ENCODE measurements at places on chromosomes 7 and 10. TPM values are rescaled to one million over a fixed set of nuclear protein-coding genes. Genes with fewer than 3 reads are reported as not detected.
A peak's percentile ranks its signal among the peaks of the same experiment; 100 is the strongest.

DNA sequence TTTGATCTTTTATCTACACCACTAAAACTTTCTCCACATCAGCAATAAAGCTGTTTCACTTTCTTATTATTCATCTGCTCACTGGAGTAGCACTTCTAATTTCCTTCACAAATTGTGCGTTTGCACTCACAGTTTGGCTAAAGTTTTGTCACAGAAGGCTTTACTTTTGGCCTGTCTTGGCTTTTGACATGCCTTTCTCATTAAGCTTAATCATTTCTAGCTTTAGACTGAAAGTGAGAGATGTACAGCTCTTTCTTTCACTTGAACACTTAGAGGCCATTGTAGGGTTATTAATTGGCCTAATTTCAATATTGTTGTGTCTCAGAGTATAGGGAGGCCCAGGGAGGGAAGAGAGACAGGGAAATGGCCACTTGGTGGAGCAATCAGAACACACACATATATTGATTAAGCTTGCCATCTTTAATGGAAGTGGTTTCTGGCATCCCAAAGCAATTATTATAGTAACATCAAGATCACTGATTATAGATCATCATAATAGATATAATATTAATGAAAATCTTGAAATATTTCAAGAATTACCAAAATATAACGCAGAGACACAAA is 512.5 kb downstream of the ETV1 start:
- no peaks in the 10 kb centered on the region for H3K36me3 ChIP-seq
- no peaks in the 10 kb centered on the region for H3K27me3 ChIP-seq
- H3K4me1 ChIP-seq, result no peaks in the 10 kb centered on the region
- no peak overlapping the region for H3K27ac ChIP-seq

GRCh38 chr7:127930341-127931328 is 100.6 kb downstream of the LRRC4 start:
- peaks cover 8% of the 10 kb centered on the region for H3K4me1 ChIP-seq
- no peaks in the 10 kb centered on the region for H3K27me3 ChIP-seq
- no peak overlapping the region for H3K27ac ChIP-seq
- H3K4me3 ChIP-seq, result no peak overlapping the region
- peaks cover 47% of the 10 kb centered on the region for H3K36me3 ChIP-seq

GRCh38 chr10:70950801-70951200 is 62.4 kb upstream of the PCBD1 start:
- H3K27me3 ChIP-seq, result no peaks in the 10 kb centered on the region
- no peak for DNase-seq
- no peak overlapping the region for H3K4me3 ChIP-seq
- H3K4me1 ChIP-seq, result no peaks in the 10 kb centered on the region
- no peaks in the 10 kb centered on the region for H3K36me3 ChIP-seq

Gene PPRC1
- 68.6 TPM for total RNA-seq

Gene ZNF282
- 29.3 TPM for total RNA-seq

Gene MYO3A
- total RNA-seq, result not detected

- DNase-seq, result no peak
- H3K36me3 ChIP-seq, result no peaks in the 10 kb centered on the region
- H3K4me3 ChIP-seq, result no peak overlapping the region
- no peaks in the 10 kb centered on the region for H3K27me3 ChIP-seq
- H3K4me1 ChIP-seq, result peaks cover 43% of the 10 kb centered on the region
Measured at GRCh38 chr7:55502124-55502857, 70.0 kb downstream of the VOPP1 start.

DNA sequence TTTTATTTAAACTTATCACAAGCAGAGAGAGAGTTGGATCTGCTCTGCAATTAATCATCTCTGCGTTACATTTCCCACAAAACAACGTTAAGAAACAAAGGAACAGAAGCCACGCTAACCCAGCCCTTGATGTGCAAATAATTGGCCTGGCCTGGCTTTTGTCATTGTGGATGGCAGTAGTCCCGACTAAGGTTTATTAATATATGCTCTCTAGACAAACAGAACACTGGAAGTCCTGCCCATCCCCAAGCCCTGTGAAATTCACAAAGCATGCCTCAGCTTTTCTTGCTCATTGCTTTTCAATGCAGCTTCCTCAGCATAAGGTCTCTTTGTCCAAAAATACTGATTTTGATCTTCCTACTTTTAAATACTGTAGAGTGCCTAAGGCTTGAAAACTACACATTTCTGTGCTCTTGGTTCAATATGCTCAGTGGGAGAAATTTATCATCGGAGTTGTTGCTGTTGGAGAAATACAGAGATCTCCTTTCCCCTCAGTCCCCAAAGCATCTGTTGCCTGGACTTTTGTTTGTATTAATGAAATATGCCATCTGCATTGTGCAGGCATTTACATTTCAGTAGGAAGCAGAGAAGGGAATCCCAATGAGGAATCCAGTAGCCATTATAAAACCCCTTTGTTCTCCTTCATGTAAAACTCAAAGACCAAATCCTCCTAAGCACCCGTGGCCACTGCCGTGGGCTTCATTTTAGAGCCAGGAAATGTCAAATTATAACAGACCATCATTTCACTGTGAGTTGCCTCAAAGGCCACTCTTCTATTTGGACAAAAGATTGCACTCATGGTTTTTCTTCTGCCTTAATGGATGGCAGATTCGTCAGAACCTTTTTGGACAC is 61.1 kb downstream of the SORCS1 start:
- H3K36me3 ChIP-seq, result no peaks in the 10 kb centered on the region
- H3K27me3 ChIP-seq, result no peaks in the 10 kb centered on the region
- H3K4me3 ChIP-seq, result no peak overlapping the region
- H3K4me1 ChIP-seq, result no peaks in the 10 kb centered on the region
- H3K27ac ChIP-seq, result no peak overlapping the region

- no peak for DNase-seq
- H3K36me3 ChIP-seq, result no peaks in the 10 kb centered on the region
- no peaks in the 10 kb centered on the region for H3K27me3 ChIP-seq
- H3K4me3 ChIP-seq, result no peak overlapping the region
- H3K27ac ChIP-seq, result no peak overlapping the region
- no peaks in the 10 kb centered on the region for H3K4me1 ChIP-seq
Measured at GRCh38 chr7:20578257-20578771, 37.2 kb upstream of the ABCB5 start.

- no peaks in the 10 kb centered on the region for H3K36me3 ChIP-seq
- no peaks in the 10 kb centered on the region for H3K4me1 ChIP-seq
- peaks cover 19% of the 10 kb centered on the region for H3K27me3 ChIP-seq
- H3K27ac ChIP-seq, result no peak overlapping the region
- no peak overlapping the region for H3K4me3 ChIP-seq
Measured at GRCh38 chr7:28937619-28938018, 20.5 kb downstream of the TRIL start.

GRCh38 chr7:144812379-144813283 is 23.2 kb downstream of the TPK1 start:
- H3K4me1 ChIP-seq, result peaks cover 59% of the 10 kb centered on the region
- peaks cover 16% of the 10 kb centered on the region for H3K36me3 ChIP-seq
- H3K27ac ChIP-seq, result peak overlapping the region; percentile 92
- DNase-seq, result peak; percentile 62
- peak overlapping the region; percentile 64 for H3K4me3 ChIP-seq

DNA sequence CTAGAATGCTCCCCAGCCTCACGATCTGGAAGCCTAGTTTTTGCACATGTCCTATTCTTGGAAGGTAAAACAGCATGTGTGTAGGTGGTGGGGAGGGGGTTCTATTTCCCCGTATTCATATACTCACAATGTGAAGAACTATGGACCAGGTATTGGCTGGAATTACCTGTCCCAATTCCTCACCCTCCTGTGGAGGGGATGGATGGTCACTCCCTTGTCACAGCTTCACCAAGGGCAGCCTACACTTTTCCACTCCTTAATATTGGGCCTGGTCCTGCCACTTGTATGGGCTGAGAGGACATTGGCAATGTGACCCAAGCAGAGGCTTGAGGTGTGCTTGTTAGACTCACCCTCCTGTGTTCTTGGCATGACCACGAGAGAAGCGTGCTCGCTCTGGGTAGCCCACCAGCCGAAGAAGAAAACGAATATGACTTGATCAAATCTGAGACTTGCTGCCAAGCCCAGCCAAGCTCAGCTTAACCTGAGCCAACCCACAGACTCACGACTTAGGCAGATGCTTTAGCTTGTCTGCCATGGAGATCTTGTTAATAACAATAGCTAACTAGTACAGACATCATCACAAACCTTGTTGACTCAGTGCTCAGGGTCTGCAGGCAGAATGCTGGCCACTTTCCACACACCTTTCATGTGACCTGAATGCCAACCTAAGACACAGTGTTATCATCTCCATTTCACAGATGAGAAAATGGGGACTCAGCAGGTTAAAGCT is 17.2 kb downstream of the ZNF488 start:
- H3K27ac ChIP-seq, result no peak overlapping the region
- DNase-seq, result no peak
- no peak overlapping the region for H3K4me3 ChIP-seq
- no peaks in the 10 kb centered on the region for H3K27me3 ChIP-seq

DNA sequence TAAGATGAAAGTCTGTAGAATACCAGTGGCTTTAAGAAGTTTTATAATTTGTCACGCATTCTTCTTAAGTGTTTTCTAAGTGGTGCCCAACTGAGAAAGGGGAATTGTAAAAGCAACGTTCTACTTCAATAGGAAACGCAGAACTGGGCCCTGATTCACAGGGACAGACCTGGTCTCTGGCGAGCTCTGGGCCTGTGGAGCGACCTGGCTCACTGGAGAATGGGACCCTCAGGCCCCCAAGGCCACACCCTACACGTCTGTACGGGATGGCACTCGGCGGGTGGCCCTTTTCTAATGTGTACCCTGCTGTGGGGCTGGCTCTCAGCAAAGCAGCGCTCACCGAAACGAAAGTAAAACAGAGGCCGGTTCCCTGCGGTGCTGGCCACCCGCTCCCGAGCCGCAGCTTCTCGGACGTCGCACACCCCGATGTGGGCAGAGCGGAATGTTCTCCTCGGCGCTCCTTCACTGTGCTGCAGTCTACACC is 205.0 kb downstream of the DIP2C start:
- peak overlapping the region; percentile 73 for H3K27ac ChIP-seq
- peaks cover 6% of the 10 kb centered on the region for H3K4me1 ChIP-seq
- peak overlapping the region; percentile 69 for H3K4me3 ChIP-seq
- DNase-seq, result peak; percentile 27
- H3K27me3 ChIP-seq, result no peaks in the 10 kb centered on the region

Gene SNX10
- total RNA-seq, result 51.1 TPM

DNA sequence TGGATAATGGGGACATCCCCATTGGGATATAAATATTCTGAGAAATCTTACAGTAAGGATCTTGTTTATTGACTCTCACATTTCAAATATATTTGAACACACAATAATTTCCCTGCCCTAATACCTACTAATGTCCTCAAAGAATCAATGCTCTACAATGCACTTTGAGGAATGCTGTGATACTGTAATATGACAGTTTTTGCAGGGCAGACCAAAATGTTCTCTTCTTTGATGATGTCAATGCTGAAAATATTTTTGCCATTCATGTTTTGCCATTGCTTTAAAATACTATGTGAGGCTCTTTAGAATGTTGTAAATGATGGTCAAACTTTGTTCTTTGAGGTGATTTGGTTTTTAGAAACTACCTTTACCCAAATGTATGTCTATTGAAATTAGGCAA is 594.1 kb downstream of the INHBA start:
- H3K27me3 ChIP-seq, result no peaks in the 10 kb centered on the region
- H3K36me3 ChIP-seq, result no peaks in the 10 kb centered on the region
- no peak overlapping the region for H3K4me3 ChIP-seq

DNA sequence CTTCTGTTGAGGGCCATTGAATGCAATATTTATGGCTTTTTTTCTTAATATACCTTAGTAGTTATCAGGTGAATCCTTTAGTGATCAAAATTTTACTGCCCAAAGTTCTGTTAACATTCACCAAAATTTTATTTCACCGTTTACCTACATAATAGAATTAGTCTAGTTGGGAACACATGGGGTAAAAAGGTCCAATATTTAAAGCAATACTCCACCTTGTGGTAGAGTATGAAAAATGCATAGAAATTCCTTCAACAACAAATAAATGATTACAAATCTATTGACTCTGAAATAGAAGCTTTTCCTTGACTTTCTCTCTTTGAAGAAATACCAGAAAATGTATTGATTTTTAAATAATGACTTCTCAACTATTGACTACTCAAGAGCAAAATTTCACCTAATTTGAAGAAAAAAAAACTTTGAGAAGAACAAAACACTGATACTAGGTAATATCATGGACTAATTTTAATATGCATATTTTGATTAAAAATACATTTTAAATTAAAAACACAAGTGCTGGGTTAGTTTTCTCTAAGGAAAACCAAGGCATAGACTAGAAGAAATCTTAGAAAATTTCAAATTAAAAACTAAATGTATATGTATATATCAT is 43.3 kb downstream of the POLR1F start:
- H3K27me3 ChIP-seq, result peaks cover 2% of the 10 kb centered on the region
- H3K27ac ChIP-seq, result no peak overlapping the region
- peaks cover 12% of the 10 kb centered on the region for H3K4me1 ChIP-seq
- no peak overlapping the region for H3K4me3 ChIP-seq
- no peak for DNase-seq
- no peaks in the 10 kb centered on the region for H3K36me3 ChIP-seq

Gene EPHB6
- 5.5 TPM for total RNA-seq

Gene FZD1
- total RNA-seq, result 0.16 TPM

DNA sequence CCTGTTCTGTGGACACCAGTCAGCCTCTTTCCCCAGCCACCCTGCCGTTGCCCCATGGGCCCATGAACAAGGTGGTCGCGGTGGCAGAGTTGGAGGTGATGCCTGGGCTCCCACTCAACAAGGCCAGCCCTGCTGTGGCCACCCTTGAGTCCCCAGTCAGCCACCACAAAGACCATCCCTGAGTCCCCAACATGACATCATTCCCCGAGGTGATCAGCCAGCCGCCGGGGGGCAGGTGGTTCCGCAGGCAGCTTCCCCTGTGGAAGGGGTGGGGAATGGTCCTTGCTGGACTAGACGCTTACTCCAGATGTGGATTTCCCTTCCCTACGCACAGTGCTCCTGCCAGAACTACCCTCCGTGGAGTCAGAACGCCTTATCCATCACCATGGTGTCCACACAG is 271.7 kb downstream of the PTPRN2 start:
- H3K27me3 ChIP-seq, result peaks cover 8% of the 10 kb centered on the region
- no peaks in the 10 kb centered on the region for H3K4me1 ChIP-seq
- no peak overlapping the region for H3K4me3 ChIP-seq
- H3K36me3 ChIP-seq, result no peaks in the 10 kb centered on the region

Gene NPC1L1
- total RNA-seq, result 0.07 TPM

- no peaks in the 10 kb centered on the region for H3K27me3 ChIP-seq
- peaks cover 5% of the 10 kb centered on the region for H3K36me3 ChIP-seq
- DNase-seq, result peak; percentile 57
- H3K4me3 ChIP-seq, result no peak overlapping the region
- no peak overlapping the region for H3K27ac ChIP-seq
Measured at GRCh38 chr10:74419958-74420375, 268.9 kb downstream of the ADK start.

Measured in activated CD8-positive, alpha-beta T cell treated with anti-CD3 and anti-CD28 coated beads for 36 hours (primary cell).